DMS 273 treated with DMSO at 0.1 percent for 48 hours (cell line): ENCODE measurements at places on chromosomes 7 and 10.

DNA sequence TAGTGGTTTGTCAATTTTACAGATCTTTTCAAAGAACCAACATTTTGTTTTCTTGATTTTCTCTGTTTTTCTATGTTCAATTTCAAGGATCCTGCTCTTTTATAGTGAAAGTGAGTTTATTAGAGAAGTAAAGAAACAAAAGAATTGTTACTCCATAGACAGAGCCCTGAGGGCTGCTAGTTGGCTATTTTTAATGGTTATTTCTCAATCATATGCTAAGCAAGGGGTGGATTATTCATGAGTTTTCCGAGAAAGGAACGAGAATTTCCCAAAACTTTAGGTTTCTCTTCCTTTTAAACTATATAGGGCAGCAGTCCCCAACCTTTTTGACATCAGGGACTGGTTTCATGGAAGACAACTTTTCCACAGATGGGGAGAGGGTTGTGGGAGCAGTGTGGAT lies 165.0 kb downstream of the CCSER2 start:
- DNase-seq = no peak

GRCh38 chr7:141884539-141885225 lies 31.5 kb upstream of the OR9A4 start:
- DNase-seq = no peak

GRCh38 chr10:116510565-116510964 lies 35.2 kb upstream of the PNLIP start:
- DNase-seq = no peak

DNA sequence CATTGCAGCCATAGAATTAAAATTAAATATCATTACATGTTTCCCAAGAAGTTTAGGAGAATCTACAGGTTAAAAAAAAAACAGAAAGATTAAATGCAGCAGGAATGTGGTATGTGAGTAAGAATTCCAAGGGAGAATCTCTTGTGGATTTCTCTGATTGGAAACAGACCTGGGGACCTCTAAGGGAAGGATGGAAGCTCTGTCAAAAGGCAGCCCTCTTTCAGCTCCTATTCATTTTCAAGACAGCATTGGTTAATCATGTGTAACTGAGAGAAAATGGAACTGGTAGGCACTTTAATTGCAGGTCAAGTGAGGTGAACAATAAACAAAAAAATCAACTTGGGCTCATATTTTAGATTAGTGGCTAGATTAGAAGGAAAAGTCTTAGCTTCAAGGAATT lies 81.4 kb upstream of the MTPN start:
- no peak for DNase-seq

GRCh38 chr10:49662169-49662830 lies 17.2 kb upstream of the C10orf53 start:
- DNase-seq = no peak

DNA sequence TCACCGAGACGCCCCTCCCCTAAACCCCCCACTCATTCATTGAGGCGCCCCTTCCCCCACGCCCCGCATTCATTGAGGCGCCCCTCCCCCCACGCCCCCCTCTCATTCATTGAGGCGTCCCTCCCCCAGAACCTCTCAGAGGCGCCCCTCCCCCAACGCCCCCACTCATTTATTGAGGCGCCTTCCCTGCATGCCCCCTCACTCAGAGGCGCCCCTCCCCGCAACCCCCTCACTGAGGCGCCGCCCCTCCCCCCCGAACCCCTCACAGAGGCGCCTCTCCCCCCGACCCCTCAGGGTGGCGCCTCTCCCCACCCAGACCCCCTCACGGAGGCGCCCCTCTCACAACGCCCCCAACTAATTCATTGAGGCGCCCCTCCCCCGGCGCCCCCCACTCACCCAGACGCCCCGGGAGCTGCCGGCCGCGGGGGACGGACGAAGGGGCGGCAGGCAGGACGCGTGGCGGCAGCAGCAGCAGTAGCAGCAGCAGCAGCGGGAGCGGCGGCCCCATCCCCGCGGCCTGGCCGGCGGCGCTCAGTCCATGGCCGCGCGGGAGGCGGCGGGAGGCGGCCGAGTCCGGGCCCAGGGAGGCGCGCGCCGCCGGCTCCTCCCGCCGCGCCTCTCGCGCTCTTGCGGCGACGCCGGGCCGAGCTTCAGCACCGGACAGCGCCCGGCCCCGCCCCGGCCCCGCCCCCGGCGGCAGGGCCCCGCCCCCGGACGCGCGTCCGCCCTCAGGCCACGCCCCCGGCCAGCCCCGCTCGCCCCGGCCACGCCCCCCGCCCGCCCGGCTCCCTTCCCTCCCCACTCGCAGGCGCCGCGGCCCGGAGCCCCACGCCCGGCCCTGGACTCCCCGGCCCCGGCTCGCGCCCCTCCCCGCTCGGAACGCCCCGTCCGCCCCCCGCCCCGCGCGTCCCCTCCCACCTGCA lies at the start of gene PTPRN2:
PTPRN2 (minus strand) TSS at position 662 of the 923 bp plus-strand sequence.
- peak; percentile 16 for DNase-seq

DNA sequence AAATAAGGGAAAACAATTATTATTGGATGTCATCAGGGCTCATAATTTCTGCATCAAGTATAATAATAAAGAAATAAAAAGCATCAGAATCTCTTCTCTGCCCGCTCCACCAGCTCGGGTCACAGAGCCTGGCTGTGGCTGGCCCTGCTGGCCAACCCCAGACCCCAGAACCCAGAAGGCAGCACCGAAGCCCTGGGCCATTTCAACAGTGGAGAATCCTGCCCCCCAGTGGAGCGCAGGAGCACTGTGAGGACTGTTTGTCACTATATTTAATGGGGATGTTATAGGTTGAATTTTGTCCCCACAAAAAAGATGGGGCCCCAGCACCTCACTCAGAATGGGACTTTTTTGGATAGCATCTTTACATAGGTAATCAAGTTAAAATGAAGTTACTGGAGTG lies 27.3 kb downstream of the DENND11 start:
- no peak for DNase-seq

DNA sequence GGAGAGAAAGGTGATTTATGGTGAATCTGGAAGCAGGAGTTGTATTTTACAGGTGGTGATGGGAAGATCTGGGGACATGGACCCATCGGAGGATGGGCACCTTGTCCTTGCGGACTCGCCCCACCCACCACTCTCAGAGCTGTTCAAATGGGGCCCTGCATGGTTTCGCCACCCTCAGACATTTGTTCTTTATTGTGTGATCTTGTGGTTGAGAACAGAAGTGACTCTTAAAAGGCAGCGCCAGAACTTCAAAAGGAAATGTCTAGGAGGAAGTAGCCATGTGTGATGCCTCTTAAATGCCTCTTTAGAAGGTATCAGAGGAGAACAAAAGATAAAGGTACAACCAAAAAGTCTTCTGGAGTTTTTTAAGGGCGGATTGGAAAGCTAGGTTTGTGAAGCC lies 205.7 kb downstream of the KIAA1217 start:
- no peak for DNase-seq

- DNase-seq = no peak
These were observed 2.9 kb downstream of the ERLIN1 start for GRCh38 chr10:100182908-100183307.

GRCh38 chr7:37108615-37109014 lies 340.0 kb downstream of the ELMO1 start:
- no peak for DNase-seq

DNA sequence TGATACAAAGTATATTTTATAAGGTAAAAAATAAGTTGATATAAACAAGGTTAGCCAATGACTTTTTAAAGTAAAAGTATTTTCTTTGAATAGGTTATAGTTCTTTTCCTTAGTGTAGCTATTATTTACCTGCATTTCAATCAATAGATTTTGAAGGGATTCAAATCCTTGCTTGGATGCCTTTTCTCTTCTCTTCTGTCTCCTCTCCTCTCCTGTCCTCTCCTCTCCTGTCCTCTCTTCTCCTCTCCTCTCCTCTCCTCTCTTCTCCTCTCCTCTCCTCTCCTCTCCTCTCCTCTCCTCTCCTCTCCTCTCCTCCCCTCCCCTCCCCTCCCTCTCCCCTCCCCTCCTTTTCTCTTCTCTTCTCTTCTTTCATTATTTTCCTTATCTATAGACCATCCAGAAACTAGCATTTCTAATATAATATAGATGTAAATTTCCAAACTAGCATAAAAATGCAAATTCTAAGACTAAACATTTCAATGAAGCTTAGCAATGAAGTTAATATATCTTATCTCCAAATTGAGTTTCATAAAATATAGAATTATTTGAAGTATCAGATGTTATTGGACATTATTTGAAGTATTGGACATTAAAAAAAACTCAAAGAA lies 60.5 kb upstream of the PRKCQ start:
- DNase-seq = no peak

GRCh38 chr7:150378115-150378852 lies 846 bp upstream of the ZNF775 start:
- peak; percentile 90 for DNase-seq

- no peak for DNase-seq
These were observed 45.6 kb upstream of the SGCE start for GRCh38 chr7:94701555-94701973.

GRCh38 chr7:131562941-131563340 lies 6.5 kb upstream of the PODXL start:
- DNase-seq = no peak

DNA sequence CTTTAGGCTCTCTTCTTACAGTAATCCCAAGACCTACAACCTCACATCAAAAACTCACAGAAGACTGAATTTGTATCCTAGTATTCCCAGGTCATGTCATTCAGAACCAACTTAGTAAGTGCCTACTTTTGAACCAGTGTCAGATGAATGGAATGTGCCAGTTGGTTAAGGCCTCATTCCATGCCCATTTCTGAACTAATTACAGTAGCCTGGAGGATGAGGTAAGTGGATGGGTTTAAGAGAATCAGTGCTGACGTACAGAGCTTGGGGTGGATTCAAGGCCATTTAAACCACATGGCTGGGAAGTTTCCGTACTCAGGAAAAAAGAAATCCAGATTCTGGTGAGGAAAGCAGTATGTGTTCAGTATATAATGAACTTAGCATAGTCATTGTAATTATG lies 21.9 kb upstream of the FOXP2 start:
- DNase-seq = no peak

DNA sequence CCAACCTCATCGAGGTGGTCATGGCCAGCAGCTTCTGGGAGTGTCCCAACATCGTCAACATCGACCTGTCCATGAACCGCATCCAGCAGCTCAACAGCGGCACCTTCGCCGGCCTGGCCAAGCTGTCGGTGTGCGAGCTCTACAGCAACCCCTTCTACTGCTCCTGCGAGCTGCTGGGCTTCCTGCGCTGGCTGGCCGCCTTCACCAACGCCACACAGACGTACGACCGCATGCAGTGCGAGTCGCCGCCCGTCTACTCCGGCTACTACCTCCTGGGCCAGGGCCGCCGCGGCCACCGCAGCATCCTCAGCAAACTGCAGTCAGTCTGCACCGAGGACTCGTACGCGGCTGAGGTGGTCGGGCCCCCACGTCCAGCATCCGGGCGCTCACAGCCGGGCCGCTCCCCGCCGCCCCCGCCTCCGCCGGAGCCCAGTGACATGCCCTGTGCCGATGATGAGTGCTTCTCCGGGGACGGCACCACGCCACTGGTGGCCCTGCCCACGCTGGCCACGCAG lies 75.0 kb downstream of the ELFN1 start:
- no peak for DNase-seq

GRCh38 chr7:92631067-92631849 lies 41.1 kb upstream of the FAM133B start:
- DNase-seq = no peak

GRCh38 chr10:1543596-1543995 lies 193.7 kb downstream of the ADARB2 start:
- no peak for DNase-seq

- DNase-seq = no peak
These were observed 36.8 kb downstream of the CUX1 start for GRCh38 chr7:101854084-101854865.

GRCh38 chr10:117476716-117477115 lies 65.8 kb upstream of the EMX2 start:
- DNase-seq = no peak

- no peak for DNase-seq
These were observed 9.1 kb downstream of the SLC13A4 start for GRCh38 chr7:135718794-135719437.

DNA sequence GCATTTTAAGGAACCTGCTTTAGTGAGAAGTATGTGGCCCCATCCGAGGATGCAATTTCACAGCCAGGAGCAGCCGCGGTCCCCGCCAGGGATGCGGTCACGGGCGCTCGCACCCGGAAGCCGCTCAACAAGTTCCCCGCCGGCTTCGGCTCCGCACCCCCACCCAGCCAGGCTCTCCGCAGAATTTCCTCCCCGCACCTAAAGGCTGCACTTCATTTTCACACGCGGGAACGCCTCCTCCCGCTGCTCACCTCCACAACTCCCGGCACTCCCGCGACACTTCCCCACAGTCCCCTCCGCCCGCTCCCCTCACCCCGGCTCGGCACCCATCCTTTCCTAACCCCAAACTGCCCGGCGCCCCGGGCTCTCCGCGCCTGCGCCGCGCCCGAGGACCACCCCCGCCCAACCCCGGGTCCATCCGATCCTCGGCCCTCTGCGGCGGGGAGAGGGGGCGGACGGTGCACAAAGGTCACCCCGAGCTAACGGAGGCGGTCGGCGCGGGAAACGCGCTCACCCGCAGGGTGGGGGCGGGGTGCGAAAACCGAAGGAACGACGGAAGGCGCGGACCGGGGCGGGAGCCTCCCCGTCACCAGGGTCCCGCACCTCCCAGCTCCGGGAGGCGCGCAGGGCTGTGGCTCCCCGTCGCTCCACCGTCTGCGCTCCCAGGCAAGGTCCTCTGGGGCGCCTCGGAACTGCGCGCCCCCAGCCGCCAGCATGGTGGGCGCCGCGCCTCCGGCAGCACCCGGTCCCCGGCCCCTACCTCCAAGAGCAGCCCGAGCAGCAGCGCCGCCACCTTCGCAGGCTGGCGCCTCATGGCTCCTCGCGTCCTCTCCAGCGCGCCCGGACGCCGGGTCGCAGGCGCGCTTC lies 558 bp downstream of the VOPP1 start:
- no peak for DNase-seq

- no peak for DNase-seq
These were observed 44.8 kb upstream of the KCNIP2 start for GRCh38 chr10:101888251-101888949.

DNA sequence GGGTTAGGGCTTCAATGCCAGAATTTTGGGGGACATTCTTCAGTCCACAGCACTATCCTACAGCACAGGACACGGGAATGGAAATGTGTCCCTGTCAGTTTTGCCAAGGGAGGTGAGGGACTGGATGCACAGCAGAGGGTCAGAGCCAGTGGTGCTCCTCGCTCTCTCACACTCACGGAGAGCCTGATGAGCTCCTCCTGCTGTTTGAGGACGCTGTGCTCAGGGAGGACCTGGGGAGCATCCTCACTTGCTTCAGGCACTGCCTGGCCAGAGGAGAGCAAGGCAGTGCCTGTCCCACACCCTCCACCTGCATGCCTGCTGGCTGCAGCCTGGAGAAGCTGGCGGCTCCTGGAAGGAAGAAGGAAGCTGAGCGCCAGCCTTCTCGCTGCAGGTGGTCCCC lies 58.6 kb downstream of the RAMP3 start:
- no peak for DNase-seq

GRCh38 chr10:115674496-115674895 lies 581.3 kb downstream of the ATRNL1 start:
- DNase-seq = no peak

- no peak for DNase-seq
These were observed 16.0 kb upstream of the ZNF273 start for GRCh38 chr7:64886956-64887545.

GRCh38 chr7:116218051-116218645 lies 7.8 kb downstream of the TES start:
- DNase-seq = no peak
